ENCODE measurements at places on chromosomes 16 and 17. TPM values are rescaled to one million over a fixed set of nuclear protein-coding genes. Genes with fewer than 3 reads are reported as not detected.

DNA sequence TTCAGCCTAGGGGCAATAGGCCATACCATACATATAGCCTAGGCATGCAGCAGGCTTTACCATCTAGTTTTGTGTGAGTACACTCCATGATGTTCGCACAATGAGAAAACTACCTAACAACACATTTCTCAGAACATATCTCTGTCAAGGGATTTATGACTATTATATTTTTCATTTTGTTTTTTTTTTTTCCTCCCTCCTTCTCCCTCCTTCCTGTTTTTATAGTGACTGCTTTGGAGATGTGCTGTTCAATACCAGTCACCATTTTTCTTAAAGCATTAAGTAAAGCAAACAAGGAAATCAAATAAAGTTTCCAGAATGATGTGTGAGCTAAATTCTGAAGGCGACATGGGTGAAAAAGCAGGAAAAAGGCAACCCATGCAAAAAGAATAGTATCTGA is 194.6 kb downstream of the STX8 start:
- no peak for DNase-seq

DNA sequence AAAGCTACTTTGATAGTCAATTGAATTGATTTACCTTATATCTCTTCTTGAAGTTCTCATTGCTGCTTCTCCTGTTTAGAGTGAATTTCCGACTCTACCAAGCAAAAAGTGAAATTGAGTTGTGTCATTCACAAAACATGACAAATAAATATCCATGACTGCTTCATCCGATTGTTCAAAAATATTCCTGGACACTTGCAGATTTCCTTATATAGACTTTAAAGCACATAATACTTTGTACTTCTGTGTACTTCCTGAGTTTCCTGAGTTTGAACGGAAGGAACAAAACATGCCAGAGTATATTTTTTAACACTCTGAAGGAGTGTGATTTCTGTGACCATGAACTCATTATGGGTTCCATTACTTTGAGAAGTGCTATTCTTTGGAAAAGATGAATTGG is 20.5 kb upstream of the VAT1L start:
- DNase-seq = no peak

- peak; percentile 97 for DNase-seq
These were observed 19.3 kb downstream of the ITGAL start for GRCh38 chr16:30491744-30492308.

Gene NLRC3
- total RNA-seq = not detected

DNA sequence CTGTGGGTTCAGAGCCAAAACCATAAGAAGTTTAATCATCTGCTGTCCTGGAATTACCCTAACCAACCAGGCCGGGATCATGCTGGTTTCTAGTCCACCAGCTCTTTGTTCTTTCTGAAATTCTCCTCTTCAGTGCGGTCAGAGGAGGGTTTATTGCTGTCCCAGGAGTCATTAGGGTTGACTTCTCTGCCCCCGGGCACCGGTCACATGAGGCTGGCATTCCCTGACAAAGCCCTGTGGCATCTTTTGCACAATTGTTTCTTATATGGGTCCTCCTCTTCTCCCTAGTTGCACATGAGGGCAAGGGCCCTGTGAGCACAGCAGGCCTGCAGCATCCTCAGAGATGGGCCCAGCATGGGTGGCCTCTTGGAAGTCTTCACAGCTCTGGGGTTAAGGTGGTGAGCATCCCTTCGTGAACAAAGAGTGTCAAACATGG is 243.9 kb downstream of the IRF8 start:
- peak; percentile 93 for DNase-seq
